ENCODE measurements at places on chromosomes 3 and 15.
A peak's percentile ranks its signal among the peaks of the same experiment; 100 is the strongest.

GRCh38 chr3:46191730-46192129 is 16.4 kb downstream of the CCR1 start:
- no peak for DNase-seq

DNA sequence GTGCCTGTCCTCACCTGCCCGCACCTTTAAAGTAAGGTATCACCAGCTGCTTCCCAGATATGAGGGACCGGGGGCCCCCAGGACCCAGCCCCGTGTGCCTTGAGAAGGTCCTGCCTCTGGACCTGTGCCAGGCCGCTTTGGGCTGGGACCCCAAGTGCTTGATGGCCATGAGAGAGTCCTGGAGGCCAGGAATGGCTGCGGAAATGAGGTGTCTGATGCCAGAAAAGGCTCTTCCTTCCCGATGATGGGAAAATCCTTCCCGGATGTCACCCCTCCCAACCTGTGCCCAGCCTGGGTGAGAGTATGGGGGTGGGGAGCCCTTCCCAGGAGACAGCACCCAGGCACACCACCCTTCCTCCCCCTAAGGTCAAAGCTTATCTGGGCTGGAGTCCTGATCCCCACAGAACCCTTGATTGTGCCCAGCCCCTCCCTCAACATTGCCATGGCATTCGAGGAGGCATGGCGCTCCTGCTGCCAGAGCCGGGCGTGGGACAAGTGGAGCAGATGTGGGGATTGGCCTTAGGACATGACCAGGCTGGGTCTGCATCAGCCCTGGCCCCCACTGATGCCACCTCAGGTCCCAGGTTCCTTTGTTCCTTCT is 14.2 kb downstream of the SEMA3F start:
- DNase-seq: no peak

DNA sequence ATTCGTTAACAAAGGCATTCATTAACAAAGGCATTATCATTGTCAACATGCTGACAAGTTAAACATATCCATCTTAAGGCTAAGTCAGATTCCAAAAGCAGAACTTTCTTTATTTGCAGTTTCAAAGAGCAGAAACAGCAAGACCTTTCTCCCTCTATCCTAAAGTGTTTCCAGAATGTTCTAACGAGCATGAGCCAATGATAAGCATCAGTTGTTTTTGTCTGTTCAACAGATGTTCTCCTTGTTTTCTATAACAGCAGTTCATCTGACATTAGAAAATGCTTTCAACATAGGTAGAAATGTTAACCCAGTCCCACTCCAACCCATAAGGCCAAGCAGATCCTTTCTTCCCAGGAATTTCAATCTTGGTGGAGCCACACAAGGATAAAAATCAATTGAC is 77.6 kb upstream of the POMGNT2 start:
- DNase-seq: no peak

GRCh38 chr15:59587085-59587826 is 24.3 kb upstream of the GCNT3 start:
- DNase-seq: no peak

- DNase-seq: no peak
Measured at GRCh38 chr3:108403198-108403597, 106.8 kb downstream of the HHLA2 start.

DNA sequence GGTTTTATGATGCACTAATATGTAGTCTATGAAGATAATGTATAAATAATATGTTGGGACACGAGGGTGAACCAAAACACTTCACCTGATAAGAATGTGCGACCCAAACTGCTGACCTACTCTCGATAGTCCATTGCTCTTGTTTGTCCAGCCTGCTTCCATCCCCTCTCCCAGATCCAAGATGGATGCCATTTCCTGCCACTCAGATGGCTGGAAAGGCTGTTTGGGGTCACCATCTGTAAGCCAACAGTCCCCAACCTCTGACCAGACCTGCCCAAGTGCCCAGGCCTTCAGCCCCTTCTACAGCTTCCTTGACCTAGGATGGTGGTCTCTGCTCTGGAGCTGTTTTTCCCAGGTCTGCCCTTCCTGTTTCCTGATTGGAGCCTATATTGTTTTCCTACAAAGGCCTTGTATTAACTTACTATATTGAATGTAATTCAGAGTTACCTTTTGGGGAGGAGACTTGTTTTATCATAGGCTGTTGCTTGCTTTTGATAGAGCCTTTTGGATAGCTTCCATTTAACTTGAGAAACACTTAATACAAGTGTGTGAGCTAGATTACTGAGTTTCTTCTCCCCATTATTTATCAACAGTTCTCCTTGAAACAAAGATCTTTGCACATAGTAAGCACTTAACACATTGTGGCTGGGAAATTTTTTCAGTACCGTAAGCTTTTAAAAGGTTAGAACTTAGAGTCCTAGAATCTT is 5.0 kb upstream of the PAQR9 start:
- DNase-seq: no peak

- DNase-seq: no peak
Measured at GRCh38 chr15:76217029-76217881, 94.0 kb downstream of the ETFA start.

- no peak for DNase-seq
Measured at GRCh38 chr15:29100486-29101000, 169.1 kb downstream of the NSMCE3 start.

- no peak for DNase-seq
Measured at GRCh38 chr3:183635107-183635430, 354 bp upstream of the KLHL24 start.

DNA sequence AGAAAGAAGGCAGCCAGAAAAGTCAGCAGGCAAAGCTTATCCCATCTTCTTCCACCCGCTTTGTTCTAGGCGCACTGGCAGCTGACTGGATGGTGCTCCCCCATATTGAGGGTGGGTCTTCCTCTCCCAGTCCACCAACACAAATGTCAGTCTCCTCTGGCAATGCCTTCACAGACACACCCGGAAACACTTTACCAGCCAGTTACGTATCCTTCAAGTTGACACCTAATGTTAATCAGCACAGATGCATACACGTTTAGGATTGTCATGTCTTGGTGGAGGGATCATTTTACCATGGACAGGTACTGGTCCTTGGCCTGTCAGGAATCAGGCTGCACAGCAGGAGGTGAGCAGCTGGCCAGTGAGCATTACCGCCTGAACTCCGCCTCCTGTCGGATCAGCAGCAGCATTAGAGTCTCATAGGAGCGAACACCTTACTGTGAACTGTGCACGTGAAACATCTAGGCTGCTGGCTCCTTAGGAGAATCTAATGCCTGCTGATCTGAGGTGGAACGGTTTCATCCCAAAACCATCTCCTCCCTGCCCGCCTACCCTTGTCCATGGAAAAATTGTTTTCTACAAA is 59.1 kb upstream of the PYDC2 start:
- DNase-seq: no peak

GRCh38 chr3:127784283-127784682 is 38.0 kb downstream of the MGLL start:
- DNase-seq: no peak

DNA sequence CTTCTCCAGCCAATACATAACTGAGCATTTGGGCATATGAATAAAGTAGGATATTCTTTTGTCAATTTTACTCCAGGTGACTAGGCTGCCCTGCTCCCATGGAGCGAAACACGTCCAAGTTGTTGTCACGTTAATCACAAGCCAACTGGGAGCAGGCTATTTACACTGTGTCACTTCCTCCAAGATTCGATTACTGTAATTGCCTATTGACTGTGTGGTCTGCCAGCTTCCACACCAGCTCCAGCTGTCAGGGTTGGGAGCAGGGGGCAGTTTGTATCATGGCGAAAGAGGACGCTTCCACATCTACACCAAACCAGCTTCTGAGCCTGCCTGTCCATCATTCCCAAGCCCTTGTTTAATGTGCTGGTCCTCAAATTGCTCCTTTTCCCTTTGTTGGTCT is 89.2 kb upstream of the RORA start:
- DNase-seq: no peak

DNA sequence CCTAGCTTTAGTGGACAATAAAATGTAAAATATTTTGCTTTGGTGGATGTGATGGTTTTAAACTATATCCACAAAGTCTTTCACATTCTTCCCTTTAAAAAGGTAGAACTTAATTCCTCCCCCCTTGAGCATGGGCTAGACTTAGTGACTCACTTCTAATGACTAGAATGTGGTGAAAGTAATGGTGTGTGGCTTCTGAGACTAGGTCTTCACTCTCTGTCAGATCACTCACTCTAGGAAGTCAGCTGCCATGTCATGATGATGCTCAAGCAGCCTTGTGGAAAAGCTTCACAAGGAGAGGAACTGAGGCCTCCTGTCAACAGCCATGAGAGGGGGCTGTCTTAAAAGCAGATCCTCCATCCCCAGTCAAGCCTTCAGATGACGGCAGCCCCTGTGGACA is 4.2 kb downstream of the LRRC2 start:
- DNase-seq: no peak

GRCh38 chr3:112074616-112075497 is 11.3 kb upstream of the C3orf52 start:
- peak; percentile 74 for DNase-seq

DNA sequence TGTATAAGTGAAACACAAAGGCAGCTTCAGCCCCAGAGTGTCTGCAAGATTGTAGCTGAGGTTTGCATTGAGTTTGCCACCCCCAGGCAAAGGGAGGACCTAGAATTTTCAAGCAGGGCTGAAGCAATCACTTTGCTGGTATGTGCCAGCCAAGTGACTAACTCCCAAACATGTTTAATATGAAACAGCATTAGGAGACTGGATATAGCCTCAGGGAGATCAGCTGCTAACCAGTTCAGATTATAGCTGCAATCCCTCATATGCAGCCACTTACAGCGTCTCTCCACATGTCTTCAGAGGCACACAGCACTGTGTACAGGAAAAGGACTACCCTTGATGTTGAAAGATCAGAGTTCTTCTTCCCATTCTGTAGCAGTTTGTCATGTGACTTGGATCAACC is 38.4 kb upstream of the PPP2R3A start:
- DNase-seq: peak; percentile 74

DNA sequence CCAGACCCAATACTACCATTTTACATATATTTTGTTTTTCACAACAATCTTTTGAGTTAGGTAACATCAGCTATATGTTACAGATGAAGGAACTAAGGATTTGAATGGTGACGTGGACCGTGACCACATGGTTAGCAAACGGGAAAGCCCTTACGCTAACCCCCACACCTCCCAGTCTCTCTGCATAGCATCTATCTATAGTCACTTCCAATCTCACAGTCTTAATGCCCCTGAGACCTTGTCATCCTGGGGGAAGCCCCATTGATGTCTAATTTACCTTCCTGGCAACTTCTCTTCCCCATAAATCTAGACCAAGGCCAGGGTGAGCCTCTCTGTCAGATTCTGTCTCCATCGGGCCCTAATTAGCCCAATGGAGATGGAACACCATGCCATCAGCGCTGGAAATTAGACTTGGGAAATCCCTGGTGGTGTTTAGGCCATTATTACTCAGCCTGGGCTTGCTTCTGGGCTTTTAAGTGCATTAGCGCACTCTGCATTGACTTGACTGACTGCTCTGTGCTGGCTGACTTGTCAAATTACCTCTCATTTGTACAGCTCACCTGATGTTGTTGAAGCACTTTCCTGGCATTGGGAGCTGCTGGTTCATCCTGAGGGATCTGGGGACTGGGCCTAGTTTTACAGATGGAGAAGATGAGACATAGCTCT is 34.0 kb upstream of the SH3GL3 start:
- no peak for DNase-seq

DNA sequence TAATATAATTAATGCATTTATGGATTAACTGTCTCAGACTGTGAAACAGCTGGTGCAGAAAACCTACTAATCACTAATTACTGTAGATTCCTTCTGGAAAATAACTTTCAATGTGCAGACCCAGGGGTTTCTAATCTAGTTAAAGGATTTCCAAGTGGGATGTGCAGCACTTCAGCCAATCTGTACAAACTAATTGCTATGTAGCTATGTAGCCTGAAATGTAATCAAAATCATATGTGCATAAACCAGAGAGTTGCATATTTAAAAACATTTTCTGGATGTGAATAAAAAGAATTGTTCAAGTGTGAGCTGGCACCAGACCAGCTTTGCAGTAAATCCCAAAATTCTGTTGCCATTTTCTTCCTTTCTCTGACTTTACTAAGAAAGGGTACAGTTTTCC is 127.5 kb upstream of the CD96 start:
- no peak for DNase-seq

DNA sequence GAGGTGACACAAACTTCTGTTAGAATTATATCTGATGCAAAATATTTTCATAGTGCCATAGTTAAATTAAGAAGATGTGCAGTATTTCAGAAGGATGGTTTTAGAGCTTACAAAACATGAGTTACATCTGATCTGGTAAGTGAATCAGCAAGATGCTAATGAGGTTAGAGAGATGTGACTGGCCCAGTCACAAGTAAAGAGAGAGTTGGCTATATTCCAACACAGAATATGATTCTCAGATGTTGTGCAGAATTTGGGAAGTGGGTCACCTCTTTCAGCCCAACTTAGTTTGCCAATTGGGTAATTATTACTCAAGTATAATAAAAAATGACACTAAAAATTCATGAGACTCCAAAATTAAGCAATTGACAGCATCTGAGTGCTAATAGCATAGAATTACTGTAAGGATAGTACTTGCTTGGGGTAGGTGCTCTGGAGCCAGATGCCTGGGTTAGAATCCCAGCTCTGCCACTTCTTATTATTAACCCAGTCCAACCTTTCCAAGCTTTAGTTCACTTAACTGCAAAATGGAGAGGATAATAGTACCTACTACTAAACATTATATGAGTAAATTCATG is 30.8 kb downstream of the P2RY1 start:
- no peak for DNase-seq

DNA sequence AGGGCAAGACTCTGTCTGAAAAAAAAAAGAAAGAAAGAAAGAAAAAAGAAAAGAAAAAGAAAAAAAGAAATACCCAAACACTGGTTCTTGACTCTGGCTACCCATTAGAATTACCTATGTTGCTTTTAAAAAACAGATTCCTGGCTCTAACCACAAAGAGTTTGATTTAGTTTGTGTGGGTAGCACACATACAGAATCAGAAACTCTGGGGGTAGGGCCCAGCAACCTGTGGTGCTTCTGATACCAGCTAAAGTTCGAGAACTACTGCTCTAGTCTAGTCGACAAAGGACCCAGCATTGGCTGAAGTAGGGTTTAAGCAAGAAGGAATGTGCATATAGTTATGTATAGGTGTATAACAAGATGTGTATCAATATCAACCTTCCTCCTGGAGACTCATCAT is 392.7 kb downstream of the EFHB start:
- no peak for DNase-seq

DNA sequence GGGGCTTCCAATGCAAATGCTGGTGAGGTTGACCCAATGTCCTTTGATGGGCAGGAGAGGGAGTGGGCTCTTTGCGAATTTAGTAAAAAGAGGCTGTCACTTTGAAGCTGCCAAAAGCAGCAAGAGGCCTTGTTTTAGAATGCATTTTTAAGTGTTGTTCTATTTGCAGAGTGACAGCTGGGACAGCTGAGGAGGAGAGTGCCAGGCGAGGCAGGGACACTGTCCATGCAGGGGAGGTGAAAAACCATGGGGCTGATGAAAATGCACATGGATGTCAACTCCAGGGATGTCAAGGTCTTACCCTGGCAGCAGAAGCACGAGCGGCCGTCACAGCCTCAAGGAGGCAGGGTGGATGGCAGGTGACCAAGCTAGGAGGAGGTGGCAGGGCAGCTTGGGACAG is 279.8 kb downstream of the ADAMTS17 start:
- no peak for DNase-seq

All from amniotic stem cell (primary cell).